ENCODE measurements at places on chromosomes 11 and 22.

GRCh38 chr11:125075900-125076317, 12.8 kb downstream of the SLC37A2 start:
- DNase-seq, result peak; percentile 63

DNA sequence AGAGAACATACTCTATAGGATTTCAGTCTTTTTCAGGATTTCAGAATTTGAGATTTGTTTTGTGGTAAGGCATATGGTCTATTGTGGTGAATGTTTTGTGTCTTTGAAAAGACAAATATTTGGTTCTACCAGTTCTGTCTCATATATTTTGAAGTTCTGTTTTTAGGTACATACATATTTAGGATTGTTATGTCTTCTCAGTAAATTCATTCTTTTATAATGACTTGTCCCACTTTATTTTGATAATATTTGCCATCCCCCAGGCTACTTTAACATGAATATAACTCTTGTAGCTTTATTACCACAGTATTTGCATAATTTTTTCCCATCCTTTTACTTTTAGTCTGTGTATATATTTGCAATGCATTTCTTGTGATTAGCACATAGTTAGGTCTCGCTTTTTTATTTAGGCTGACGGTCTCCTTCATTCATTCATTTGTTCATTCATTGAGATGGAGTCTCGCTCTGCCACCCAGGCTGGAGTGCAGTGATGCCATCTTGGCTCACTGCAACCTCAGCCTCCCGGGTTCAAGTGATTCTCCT, 32.1 kb downstream of the MTMR3 start:
- no peak for DNase-seq

- no peak for DNase-seq
These were observed 125.3 kb downstream of the MPPED1 start for GRCh38 chr22:43537019-43537585.

- DNase-seq, result peak; percentile 93
These were observed 1054.7 kb upstream of the CNTN5 start for GRCh38 chr11:97965849-97966646.

DNA sequence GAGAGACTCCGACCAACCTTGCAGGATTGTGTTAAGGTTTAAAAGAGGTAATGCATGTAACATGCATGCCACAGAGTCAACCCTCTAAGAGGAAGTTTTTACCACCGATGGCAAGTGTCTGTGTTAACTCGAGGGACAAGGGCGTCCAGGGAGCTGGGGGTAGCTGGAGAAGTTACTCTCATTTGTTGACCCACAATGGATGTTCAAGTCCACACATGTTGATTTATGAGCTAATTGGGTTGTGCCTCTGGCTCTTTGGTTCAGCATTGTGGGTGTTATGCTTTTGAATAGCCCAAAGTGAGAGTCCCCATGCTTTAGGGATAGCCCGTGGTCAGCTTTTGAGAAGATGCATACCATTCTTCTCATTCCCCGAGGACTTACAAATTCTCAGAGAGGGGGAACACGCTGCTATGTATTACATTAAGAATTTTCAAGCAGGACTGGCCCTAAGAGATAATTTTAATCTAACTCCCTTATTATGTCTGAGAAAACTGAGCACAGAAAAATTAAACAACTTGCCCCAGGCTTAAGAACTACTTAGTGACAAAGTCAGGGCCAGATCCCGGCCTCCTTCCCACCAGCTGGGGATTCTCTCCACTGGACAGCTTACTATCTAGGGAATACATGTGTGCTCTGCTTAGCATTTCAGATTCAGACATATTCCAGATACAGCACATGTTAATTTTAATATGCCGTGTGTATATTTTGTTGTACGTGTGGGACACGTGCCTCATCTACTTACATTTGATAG, 5.2 kb upstream of the PLET1 start:
- no peak for DNase-seq

DNA sequence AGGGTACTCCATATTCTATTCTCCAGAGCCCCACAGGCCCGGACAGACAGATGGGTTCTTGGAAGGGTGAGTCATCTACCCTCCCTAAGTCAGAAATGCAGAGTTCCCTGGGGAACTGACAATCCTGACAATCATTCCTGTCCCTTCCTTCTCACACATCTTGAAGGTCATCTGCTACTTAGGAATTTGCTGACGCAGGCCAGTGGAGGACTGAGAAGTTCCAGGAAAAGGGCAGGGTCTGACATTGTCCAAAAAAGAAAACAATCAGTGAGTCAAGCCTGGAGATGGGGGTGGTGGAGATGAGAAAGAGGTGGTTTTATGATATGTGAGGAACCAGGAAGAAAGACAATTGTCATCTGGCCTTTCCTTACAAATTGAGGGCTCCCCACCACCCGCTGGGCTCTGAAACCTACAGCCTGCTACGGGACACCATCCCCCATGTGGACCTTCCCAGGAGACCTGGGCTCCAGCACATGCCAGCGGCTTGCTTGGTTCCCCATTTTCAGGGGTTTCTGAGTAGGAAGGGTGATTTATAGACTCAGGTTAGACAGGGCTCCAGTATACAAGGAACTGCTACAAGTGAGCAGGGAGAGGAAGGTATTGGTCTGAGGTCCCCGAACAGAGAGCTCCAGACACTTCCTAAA, 12.9 kb downstream of the CD59 start:
- DNase-seq, result peak; percentile 92

- DNase-seq, result no peak
These were observed 178.5 kb upstream of the SNX19 start for GRCh38 chr11:131094827-131095226.

DNA sequence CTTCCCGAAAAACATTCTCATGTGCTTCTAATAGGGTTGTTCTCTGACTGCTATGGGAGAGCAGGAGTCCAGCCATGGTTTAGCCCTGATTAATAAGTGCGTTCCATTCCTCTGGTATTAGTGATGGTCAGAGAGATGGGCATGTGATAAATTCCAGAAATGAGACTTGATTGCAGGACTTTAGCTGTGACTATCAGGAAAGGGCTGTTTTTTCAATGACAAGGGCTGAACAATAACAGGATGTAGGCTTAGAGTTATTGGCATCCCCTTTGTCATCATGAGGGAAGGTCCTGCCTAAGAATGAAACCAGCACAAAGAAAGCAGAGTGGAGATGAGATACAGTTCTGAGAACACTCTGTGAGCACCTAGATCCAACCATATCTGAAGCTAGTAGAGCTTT, 494.6 kb downstream of the MIAT start:
- no peak for DNase-seq

GRCh38 chr22:26443901-26444690, 15.0 kb downstream of the ASPHD2 start:
- DNase-seq, result no peak

GRCh38 chr22:38284042-38284402, 11.2 kb upstream of the TMEM184B start:
- no peak for DNase-seq

- DNase-seq, result no peak
These were observed 1.6 kb upstream of the BRSK2 start for GRCh38 chr11:1387961-1388762.

DNA sequence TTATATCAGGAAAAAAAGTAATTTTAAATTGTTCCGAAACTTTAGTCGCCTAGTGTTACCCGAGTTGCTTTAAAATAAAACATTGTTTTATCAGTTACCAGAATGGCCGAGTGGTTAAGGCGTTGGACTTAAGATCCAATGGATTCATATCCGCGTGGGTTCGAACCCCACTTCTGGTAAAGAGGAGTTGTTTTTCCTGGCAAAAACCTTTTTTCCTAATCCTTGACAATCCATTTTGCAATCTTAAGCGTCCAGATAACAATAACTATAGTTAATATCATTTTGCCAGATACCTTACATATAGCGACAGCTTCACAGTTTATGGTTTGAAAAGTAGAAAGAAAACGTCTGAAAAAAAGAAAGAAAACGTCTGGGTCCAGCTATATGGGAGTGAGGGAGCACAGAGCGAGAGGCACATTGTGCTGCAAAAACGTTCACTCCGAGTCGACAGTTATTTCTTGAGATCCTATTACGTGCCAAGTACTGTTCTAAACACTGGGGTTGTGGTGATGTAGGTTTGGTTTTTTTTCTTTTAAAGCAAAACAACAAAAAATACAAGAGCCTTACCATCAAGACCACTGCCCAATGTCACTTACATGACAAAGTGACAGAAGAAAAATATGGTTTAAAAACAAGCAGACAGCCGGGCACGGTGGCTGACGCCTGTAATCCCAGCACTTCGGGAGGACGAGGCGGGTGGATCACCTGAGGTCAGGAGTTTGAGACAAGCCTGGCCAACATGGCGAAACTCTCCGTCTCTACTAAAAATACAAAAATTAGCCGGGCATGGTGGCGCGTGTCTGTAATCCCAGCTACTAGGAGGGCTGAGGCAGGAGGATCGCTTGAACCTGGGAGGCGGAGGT, 40.6 kb downstream of the OR4D9 start:
- DNase-seq, result no peak

DNA sequence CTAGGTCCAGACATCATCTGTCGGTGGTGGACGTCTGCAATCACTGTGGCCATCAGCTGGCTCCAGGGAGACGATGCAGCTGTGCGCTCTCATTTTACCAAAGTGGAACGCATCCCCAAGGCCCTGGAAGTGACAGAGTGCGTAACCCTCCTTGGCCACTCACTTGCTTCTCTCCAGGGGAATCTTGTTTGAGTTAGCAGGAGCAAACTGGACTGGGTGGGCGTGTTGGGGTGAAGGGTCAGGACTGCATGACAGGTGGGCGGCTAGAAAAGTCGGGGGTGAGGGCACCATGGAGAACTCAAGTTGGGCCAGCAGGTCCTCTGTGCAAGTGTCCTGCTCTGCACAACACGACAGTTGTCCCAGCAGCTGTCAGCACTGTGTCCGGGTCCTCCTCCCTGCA, 16.2 kb downstream of the SHISA8 start:
- DNase-seq, result no peak

DNA sequence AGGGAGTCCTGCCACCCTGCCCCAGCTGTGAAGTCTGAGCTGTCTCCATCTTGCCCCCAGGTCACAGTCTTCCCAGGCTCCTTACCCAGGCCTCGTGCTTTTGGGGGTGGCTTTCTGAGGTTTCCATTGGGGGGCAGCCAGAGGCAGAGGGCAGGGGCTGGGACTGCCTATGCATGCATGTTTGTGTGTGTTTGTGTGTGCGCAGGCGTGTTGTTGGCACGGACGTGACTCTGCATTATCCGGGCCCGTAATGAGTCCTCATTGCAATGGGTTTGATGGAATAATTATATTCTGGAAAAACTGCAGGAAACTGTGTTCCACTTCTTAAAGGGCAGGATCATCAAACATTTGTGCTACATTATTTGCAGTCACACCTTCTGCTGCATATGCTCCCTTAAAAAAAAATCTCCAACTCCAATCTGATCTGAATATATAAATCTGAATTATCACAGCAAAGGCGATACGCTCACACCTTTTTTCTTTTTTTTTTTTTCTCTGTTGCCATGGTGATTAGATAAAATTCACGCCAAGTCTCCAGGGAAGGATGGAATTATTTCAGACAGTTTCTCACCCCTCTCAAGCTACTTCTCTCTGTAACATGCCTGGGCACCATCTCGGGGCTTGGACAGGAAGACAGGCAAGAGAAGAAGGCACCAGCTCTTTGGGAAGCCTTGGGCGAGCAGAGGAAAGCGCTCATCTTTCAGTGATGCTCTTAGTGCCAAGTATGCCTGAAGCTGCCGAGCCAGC, 45.9 kb downstream of the DSCAML1 start:
- no peak for DNase-seq
